ENCODE measurements at places on chromosomes 4 and X.

- DNase-seq: no peak
Observed at GRCh38 chr4:92064574-92064973, 239.2 kb upstream of the GRID2 start.

GRCh38 chr4:23847158-23847557 lies 42.7 kb downstream of the PPARGC1A start:
- DNase-seq: no peak

DNA sequence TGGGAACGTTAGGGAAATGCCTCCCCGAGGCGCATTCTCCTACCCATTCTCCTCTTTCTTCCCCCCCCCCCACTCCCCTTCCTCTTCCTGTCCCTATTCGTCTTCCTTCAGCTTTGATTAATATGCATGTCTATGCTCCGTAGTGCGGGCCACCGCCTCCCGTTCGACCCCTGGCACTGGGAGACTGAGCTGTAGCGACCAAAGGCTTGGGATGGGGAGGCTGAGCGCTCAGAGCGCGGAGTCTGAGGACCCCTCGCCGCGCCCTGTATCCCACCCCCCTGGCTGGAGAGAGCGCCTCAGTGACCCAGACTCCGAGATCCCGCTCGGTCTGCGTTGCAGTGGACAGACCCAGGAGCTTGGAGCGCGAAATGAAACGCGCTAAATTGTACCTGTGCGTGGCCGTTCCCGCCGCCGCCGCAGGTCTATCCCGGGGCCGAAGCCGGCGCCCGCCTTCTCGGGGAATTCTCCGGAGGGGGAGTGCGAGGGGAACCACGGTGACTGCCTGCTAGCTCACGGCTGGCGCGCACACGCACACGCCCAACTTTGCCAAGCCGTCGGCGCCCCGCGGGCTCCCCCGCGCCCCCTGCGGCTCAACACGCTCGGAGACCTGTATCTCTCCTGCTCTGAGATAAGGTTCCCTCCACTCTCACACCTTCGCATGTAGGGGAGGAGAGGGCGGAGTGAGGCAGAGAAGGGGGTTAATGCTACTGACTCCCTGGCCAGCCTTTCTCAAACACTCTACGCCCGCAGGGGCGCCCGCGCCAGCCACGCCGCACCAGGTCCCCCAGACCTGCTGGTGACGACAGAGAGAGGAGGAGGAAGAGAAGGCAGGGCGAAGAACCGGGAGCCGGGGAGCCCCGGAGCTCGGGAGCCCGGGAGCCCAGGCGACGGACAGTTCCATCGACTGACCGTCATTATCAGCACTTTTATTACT lies 1.5 kb upstream of the PTCHD1 start:
- DNase-seq: no peak

DNA sequence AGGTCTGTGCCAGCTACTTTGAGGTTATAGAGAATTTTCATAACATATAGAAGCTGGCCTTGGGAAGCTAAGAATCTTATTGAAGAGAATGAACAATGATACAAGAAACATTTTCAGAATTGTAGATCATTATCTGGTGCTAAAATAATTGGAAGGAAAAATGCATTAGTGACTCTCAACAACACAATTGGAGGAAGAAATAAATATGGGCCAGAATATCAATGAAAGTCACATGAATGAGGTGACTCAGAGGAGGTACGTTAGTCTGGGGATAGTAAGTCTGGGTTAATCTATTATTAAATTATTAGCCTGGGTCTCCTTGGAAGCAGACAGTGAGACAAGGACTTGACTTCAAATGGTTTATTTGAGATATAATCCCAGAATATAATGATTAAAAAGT lies 529.3 kb upstream of the SLIT2 start:
- DNase-seq: no peak

DNA sequence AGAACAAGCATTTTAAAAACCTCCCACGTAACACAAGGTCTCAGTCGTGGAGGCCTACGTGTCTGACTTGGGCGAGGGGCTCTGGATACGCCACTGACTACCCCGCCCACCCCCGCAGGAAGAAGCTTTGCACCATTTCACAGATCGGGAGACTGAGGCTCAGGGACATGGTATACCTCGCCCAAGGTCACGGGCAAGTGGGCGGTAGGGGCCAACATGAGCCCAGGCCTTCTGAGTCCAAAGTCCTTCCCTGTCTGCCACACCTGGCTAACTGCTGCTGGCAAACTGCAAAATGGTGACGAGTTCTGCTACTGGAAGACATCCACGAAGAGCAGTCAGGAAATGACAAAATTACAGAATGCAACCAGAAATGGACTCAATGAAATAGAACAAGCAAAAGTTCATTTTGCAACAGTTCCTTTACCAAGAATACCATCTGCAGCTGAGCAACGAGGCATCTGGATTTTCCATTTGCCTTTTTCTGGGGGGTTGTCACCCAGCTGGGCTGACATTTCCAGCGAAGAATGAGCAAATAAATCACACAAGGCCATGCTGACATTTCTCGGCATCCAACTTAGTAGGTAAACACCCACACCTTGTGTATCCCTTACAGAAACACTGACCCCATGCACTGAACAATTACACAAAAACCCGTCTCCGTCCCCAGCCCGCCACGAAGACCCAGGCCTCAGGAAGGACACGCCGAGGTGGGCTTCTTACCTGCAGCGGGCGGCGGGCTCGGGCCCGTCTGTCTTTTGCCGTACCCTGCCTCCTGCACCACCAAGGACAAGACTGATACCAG lies 70.2 kb upstream of the AFAP1 start:
- DNase-seq: no peak

GRCh38 chr4:53863158-53863557 lies 201.2 kb downstream of the CHIC2 start:
- no peak for DNase-seq

DNA sequence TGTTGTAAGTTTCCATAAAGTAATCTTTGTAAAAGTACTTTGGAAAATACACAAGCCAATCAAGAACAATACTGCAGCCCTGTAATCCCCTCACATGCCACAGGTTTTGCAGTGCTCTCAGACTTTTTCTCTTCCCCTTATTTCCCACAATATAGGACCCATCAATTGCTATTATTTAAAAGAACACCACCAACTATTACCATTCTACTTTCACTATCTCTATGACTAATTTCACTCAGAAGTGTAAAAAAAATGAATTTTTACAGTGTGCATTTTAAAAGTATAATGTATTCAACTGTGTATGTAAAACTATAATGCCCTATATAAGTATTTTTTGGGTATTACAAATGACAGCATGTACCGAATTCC lies 1.7 kb downstream of the ATP8A1 start:
- DNase-seq: no peak

DNA sequence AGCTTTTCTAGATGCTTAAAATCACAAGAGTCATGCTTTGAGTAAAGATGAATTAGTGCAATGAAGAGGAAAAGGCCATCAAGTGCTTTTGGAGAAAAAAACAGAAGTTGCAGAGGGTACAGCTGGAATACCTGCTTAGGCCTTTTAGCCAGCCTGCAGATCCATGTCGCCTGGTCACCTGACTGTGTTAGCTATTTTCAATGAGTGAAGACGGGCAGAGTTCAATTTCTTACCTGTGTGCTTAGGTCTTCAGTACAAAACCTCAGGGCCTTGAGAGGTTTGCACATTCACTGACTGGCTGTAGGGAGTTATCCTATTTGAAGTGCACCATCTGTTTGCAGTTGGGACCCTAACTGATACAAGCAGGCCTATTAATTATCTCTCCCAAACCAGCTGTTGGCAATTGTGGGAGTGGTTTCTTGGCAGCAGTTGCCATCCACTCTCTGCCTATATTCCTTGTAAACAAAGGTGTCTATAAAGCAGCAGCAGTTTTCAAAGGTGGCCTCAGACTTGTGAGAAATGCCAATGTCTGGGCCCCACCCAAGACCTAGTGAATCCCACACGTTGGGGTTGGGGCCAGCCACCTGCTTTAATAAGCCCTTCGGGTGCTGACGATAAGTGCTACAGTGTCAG lies 16.3 kb upstream of the FAT1 start:
- DNase-seq: peak; percentile 23

DNA sequence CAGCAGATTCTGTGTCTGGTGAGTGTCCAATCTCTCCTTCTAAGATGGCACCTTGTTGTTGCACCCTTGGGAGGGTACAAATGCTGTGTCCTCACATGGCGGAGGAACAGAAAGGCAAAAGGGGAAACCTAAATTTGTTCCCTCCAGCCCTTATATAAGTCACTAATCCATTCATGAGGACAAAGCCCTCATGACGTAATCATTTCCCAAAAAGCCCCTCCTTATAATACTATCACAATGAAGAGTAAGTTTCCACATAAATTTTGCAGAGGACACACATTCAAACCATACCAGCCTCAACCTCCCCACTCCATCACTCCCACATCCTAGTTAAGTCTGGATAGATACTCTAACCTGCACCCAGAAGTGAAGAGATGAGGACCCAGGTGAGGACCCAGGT lies 63.1 kb downstream of the USP38 start:
- DNase-seq: no peak

GRCh38 chrX:9420275-9421265 lies 44.3 kb upstream of the TBL1X start:
- no peak for DNase-seq

- DNase-seq: no peak
Observed at GRCh38 chrX:150514462-150514861, 54.0 kb upstream of the MTM1 start.

GRCh38 chr4:151192556-151193235 lies 84.3 kb upstream of the PRSS48 start:
- no peak for DNase-seq

GRCh38 chr4:46648088-46648744 lies 258.3 kb upstream of the GABRA2 start:
- peak; percentile 3 for DNase-seq

GRCh38 chr4:38605753-38606586 lies 58.0 kb upstream of the KLF3 start:
- DNase-seq: no peak

- DNase-seq: peak; percentile 66
Observed at GRCh38 chr4:84499624-84499982, 511 bp upstream of the NKX6-1 start.

- DNase-seq: no peak
Observed at GRCh38 chr4:136935305-136935704, 597.0 kb downstream of the PCDH18 start.

DNA sequence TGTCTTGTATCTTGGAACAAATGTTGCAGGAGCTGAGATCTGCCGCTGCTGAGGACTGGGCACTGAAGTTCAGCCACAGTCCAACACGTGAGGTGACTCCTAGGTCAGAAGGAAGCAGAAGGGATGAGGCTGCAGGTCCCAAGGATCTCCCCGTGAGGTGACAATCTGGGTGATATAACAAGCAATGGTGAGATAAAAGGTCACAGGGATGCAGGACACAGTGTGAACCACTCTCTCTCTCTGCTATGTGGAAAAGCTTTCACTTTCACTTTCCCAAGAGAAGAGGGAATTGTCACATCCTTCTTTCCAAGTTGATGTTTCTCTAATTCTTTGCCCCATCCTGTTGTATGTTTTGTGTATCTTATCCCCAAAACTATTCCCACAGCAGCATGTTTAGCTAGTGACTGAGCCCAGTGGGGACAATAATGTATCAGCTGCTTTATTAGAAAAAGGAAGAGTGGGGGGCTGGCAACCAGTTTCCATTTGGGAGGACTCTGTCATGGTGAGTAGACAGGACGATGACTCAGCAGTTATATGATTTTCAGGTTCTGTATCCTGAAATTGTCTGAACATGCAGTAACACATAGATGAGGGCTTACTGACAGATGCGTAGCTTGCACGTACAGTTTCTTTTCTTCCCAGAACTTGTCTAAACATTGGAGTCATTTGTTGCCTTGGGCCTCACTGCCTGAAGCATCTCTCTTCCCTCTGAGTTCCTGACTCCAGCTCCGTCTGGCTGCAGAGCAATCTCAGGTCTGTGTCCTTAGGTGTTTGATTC lies 1415.8 kb upstream of the TENM3 start:
- no peak for DNase-seq

GRCh38 chrX:2316534-2316933 lies 184.2 kb downstream of the DHRSX start:
- no peak for DNase-seq

DNA sequence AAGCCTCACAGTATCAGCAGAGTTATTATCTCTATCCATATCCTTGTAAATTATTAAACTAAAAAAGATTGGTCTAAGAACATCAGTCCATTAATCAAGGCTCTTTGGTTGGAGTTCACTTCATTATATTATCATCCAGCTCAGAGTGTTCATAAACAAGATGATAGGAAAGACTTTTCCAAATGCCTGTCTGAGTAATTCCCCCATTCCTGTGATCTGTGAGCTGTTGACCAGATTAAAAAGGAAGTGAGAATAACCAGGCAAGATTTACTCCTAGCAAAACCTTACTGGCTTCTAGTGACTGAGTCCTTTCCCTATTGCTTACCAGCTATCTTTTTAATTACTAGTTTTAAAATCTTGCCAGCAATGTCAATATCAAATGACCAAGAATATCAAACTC lies 14.9 kb downstream of the PKD2 start:
- DNase-seq: no peak

- DNase-seq: no peak
Observed at GRCh38 chr4:13711233-13711785, 83.8 kb upstream of the BOD1L1 start.

DNA sequence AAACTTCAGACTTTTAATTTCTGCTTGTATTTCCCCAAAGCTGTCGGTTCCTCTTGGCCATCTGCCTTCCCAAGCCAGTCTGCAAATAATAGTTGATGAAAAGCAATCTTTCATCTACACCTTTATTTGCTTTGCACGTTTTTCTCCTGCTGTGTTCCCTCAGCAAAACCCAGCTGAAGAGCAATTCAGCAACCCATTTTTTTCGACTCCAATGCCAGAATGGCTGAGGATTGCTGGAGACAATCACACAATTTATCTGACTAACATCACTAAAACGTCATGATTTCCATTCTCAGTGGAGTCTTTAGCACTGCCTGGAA lies 94.3 kb downstream of the GPRIN3 start:
- no peak for DNase-seq

DNA sequence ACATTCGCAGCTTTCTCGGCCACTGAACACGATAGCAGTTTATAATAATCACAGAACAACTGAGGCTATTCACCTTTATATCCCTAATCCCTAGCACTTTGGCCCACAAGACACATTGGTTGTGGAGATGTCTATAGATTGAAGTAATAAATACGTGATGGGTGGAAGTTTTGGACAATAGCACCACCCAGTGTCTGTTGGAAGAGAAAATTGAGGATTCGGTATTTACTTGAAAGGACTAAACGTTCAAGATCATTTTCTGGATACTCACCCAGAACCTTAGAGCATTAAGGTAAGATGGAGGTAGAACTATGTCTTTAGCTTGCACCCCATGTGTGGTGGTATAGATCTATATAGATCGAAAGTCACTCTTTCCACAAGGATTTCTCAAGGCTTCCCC lies 787 bp upstream of the TMSB15A start:
- DNase-seq: peak; percentile 2

DNA sequence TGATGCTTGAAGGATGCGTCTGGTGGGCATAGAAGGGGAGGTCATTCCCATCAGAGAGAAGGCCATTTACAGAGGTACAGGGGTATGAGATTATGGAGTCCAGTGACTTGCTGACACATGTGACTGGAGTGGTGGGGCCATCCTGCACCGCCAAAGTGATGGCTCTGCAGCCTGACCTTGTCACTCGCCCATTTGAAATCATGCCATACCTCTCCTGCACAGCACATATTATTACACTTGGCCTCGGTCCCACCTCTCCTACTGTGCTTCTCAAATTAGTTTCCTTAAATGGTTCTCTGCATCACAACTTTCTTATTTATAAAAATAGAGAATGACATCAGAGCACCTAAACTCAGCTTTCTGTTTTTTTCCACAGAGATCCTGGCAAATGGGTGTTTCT lies 60.7 kb upstream of the HAND2 start:
- no peak for DNase-seq

GRCh38 chrX:83845397-83845796 lies 15.5 kb upstream of the CYLC1 start:
- DNase-seq: peak; percentile 23

GRCh38 chr4:76681996-76682395 lies 215.9 kb downstream of the SOWAHB start:
- no peak for DNase-seq
